Germinal center (tissue), 1 donor: ENCODE measurements at places on chromosomes 6 and 20.
A peak's percentile ranks its signal among the peaks of the same experiment; 100 is the strongest.

- DNase-seq, result no peak
Measured at GRCh38 chr20:5980720-5981538, 30.5 kb downstream of the MCM8 start.

DNA sequence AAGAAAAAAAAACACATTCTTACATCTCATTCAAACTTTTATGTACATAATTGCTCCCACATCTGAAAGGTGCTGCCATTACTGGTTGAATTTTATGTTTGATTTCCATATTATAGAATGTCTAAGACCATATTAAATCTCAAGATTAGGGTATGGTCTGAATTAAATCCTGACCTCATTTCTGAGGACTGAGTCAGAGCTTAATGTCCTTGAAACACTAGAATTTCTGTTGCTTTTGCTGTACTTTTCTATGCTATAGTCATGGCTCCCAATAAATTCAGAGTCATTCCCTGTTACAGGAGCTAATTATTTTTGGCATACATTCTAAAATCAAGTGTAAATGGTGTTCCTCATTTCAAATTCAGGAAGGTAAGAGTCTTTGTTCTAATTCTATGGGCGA, 285.3 kb upstream of the MANEA start:
- no peak for DNase-seq

GRCh38 chr6:167970230-167970629, 27.2 kb upstream of the KIF25 start:
- DNase-seq, result no peak

- DNase-seq, result no peak
Measured at GRCh38 chr6:102679865-102680264, 1286.4 kb downstream of the GRIK2 start.

- DNase-seq, result peak; percentile 59
Measured at GRCh38 chr6:108565091-108565766, 4.5 kb downstream of the FOXO3 start.

DNA sequence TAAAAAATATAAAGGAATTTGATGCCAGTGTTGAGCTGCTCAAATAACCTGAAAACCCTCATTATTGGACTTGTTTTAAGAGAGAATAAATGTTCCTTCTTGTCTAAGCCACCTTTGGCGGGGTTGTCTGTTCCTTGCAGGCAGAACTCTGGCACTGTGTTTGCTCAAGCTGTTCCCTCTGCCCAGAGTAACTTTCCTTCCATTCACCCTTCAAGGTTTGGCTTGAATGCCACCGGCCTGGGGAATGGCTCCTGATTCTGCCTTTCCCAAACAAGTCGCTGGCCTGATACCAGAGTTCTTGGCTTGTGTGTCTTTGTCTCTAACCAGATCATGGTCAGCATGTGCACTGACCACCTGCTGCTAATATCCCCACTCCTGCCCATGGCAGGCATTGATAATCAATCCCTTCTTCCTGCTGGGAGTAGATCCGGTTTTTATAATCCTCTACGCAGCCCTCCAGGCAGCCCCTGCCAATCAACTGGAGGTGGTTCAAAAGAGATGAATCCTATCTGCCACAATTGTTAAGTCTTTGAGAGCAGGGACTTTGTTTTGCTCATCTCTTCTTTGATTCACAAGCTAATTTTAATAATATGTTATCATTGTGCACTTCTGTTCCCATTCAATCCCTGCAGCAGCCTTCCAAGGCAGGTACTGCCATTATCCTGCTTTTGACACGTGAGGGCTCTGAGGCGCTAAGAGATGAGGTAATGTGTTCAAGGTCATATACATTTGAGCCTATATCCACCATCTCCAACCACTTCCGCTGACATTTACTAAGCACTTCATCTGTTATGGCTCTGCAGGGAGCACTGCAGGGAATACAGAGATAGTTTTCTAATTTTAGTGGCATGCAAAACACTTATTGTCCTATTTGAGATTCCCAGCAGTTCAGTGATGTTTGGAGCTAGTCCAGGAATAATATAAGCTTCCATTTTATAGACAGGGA, 3.1 kb upstream of the CCM2L start:
- DNase-seq, result no peak

DNA sequence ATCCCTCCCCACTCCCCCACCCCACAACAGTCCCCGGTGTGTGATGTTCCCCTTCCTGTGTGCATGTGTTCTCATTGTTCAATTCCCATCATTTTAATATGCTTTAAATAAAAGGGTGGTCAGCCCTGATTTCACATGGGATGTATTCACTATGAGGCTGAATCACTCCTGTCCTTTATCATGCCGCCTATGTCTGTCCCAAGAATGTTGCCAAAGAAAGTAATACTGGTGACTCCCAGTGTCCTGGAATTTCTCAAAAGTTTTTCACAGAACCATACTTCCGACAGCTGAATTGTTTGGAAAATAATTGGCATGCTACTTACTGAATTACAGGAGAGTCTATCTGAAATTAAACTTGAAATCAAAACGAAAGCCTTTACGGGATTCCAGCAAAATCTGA, 217.7 kb downstream of the HAO1 start:
- DNase-seq, result no peak

DNA sequence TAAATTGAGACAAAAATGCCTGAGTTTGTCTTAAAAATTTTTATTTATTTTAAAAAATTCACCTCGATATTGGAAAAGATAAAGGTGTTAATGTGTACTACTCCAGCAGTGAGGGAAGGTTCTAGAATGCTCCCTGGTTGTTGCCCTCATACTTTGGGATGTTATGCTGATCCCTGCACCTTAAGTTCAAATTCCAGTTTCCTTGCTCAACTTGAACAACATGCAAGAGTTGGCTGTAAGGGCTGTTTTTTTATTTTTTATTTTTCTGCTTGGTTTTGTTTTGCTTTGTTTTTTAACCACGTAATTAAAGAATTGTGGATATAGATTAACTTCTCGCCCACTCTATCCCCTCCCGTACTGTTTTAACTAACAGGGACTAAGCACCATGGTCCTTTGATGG, 158.7 kb upstream of the CITED2 start:
- DNase-seq, result no peak

DNA sequence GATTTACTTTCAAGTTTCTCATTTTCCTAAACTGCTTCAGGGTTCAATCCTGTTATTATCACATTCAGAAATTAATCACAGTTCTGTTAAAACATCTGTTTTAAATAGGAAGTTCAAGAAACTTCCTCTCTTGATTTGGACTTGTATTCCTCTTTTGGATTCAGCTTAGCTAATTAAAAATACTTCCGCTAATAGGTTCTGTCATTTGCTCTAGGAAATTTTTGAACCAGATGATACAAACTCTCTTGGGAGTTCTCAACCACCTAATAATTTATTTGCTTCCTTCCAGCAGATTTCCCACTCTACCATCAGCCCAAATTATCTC, 15.9 kb upstream of the TMEM30A start:
- DNase-seq, result no peak

GRCh38 chr6:1461736-1462135, 72.4 kb downstream of the FOXF2 start:
- DNase-seq, result no peak

DNA sequence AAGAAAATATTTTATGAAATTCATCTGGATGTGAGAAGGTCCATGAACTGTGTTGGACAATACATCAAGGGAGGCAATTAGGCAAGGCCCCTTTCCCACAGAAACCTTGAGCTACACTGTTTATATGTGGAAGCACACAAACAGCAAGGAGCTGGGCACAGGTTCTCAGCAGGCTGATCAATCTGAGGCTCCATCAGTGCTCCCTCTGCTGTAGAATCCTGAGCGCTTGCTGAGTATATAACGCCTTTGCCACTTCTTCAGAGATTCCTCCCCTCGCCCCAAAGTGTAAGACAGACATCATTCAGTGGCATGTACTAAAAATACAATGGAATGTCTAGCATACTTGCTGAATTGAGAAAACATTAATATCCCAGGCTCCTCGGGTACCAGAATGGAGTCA, 146.9 kb downstream of the PRKN start:
- DNase-seq, result no peak

- no peak for DNase-seq
Measured at GRCh38 chr6:12371641-12372146, 81.5 kb downstream of the EDN1 start.

DNA sequence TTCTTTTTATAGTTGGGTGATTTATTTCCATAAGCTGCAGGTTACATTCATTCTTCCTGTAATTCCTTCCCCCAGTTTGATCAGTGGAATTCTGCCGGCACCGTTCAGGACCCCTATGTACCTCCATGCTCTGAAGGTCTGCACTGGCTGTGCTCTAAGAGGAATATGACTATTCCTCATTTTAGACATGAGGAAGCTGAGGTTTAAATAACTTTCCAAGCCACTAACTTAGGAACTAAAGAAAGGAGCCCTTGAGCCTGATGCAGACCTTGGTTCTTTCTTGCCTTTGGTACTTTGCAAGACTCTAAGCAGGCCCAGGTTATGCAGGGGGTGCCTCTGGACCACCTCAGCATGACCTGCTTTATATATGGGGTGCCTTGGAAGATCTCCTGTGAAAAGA, 318.5 kb downstream of the QKI start:
- DNase-seq, result no peak

DNA sequence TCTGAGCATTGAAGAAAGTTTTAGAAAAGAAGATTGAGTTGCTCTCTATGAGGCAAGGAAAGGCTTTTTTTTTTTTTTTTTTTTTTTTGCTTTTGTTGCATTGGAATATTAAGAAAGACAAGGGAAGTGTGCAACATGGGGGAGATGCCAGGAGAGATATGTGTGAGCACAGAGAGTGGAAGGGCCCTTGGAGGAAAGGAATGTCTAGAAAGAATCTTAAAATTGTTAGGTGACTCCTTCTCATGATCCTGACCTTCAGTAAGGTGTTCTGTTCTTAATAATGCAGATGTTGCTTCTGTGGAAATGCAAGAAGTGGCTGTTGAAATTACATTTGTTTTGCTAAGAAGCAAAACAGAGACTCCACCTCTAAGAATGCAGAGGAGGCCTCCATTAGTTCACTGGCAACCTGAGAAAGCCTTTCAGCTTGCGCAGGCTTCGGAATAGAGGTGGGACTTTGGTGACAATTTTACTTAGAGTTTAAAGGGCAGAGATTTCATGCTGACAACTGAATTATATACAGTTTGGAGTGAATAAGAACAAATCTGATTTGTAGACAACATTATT, 118.0 kb upstream of the ASCC3 start:
- no peak for DNase-seq

DNA sequence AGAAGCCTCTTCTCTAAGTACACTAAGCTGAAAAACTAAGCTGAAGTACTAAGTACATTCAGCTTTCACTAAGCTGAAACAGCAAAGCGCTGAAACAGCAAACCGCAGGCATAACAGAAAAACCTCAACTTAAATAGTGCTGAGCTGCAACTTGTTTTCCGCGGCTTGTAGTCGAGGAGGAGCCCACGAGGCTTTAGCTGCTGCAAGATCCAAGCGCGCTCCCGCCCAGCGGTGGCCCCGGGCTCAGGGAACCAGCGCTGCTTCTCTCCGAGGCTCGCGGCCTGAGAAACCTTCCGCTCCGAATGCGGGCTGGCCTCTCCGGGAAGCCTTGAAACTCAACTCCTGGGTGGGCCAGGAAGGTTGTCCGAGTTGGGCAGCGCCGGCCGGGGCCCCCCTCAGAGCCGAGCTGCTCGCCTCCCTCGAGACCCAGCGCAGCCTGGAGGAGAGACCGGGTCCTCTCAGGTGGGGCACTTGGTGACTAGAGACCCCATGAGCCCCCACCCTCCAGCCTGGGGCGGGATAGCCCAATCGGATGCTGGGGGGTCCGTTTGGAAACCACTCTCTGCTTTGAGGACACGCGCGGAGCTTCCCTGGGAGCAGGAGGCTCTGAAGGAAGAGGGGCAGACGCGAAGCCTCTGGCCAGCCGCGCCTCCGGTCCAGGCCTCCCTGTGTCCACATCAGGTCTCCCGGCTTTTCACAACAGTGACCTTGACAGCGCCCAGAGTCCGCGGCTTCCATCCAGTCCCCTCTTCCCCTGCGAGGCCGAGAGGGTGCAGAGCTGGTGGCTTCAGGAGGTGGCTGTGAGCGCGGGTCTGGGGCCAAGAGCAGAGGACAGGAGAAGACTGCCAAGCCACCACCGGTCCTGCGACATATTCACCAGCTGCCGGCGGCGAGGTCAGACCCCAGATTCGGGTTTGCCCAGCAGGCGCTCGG, 38.1 kb upstream of the HLA-E start:
- peak; percentile 27 for DNase-seq

DNA sequence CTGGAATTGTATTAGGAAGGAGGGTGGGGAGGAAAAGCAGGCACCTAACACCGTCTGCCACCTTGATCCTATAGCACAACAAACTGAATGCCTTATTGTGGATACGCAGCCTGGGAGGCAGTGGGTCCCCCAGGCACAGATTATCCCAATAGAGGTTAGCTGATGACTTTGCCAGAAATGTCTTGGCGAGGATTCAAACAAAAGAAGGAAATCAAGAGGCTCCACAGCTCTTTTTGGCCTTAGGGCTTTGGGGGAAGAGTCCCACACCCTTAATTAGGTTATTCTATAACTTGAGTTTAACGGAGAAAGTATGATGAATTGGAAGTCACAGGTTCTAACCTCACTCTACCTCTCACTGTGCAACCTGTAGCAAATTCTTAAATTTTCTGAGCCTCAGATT, 102.0 kb downstream of the MRPL14 start:
- no peak for DNase-seq

DNA sequence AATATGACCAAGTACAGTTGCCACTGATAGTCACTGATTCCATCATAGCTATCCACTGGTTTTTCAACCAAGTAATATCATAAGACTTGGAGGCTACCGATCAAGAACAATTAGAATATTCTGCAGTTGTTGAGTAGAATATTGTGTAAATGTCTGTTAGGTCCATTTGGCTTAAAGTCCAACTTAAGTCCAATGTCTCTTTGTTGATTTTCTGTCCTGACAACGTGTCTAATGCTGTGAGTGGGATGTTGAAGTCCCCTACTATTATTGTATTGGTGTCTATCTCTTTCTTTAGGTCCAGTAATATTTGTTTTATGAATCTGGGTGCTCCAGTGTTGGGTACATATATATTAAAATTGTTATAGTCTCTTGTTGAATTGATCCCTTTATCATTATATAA, 13.9 kb downstream of the ARFGEF3 start:
- no peak for DNase-seq

- no peak for DNase-seq
Measured at GRCh38 chr6:6997263-6998193, 110.2 kb upstream of the RREB1 start.

- DNase-seq, result no peak
Measured at GRCh38 chr6:100228437-100228833, 234.4 kb upstream of the MCHR2 start.

- DNase-seq, result no peak
Measured at GRCh38 chr20:35942243-35942642, 12.1 kb downstream of the SCAND1 start.

DNA sequence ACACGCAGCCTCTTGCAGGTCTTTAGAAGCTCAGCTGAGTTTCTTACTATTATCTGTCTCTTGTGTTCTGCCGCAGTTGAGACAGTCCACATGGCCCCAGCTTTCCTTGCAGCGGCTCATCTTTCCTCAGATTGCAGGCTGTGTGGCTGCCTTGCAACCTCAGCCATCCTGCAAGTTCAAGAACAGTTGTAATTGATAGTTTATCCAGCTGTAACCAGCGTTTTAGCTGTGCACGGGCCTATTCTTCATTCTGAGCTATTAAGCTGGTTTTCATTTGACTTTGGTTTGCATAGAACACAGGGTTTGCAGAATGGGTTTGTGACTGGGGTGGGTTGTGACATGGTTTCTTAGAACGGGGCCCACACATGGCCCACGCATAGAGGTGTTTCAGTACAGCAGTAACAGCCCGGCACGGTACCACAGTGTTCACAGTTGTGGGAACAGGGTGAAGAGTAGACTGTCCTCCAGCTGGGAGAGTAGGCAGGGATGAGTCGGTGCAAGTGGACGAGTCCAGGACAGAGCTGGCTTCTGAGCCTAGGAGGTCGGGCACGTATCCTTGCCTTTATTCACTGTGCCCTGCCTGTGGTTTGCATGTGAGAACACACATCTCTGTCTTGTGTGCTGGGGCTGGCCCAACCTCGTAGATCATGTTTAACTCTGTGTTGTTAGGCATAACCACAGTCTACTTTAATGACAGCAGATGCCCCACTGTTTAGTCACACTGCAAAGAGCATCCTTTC, 89.2 kb downstream of the RPP40 start:
- no peak for DNase-seq
